ENCODE measurements at places on chromosomes 4 and X.

- no peaks in the 10 kb centered on the region for H3K4me1 ChIP-seq
- H3K4me3 ChIP-seq, result no peak overlapping the region
- no peak for DNase-seq
- no peaks in the 10 kb centered on the region for H3K27me3 ChIP-seq
Measured at GRCh38 chrX:68939868-68940267, 111.0 kb downstream of the EFNB1 start.

DNA sequence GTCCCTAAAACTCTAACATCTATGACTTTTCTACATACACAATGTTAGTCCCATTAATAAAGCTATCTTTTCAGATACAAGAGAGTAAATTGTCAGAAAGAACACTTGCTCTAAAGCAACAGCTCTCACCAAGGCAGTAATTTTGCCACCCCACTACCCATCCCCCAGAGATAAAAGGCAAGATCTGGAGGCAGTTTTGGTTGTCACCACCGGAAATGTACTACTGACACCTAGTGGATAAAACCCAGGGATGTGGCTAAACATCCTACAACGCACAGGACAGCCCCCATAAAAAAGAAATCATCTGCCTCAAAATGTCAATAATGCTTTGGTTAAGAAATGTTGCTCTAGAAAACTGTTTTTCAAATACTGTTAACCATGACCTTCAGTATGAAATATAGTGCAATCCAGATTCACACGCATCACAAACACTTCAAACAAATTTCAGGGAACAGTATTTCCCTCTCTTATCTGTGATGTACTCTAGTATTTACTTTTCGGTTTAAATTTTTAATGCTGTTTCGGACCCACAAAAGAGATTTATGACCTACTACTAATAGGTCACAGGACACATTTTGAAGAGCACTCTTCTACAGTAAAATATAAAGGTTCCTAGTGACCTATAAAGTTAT, 5.1 kb downstream of the FBXL5 start:
- H3K27me3 ChIP-seq, result no peaks in the 10 kb centered on the region
- H3K27ac ChIP-seq, result no peak overlapping the region
- peaks cover 19% of the 10 kb centered on the region for H3K4me1 ChIP-seq
- no peaks in the 10 kb centered on the region for H3K36me3 ChIP-seq
- no peak overlapping the region for H3K4me3 ChIP-seq

DNA sequence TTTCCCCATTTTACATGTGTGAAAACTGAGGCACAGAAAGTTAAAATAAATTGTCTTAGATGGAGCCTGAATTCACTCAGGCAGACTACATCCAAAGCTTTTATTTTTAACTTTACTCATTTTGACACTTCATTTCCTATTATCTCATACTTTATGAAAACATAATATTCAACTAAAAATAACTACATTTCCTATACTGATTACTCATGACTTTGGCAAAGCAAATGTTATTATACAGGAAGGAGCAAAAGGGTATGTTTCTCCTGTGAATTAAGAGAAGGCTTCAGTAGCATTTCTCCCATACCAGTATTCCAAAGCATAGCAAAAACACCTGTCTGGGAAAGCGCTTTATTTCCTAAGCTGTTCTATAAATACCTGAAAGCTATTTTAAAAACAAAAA, 178.6 kb downstream of the ADAMTS3 start:
- no peak overlapping the region for H3K27ac ChIP-seq
- H3K4me1 ChIP-seq, result no peaks in the 10 kb centered on the region
- no peak for DNase-seq
- H3K4me3 ChIP-seq, result no peak overlapping the region
- no peaks in the 10 kb centered on the region for H3K27me3 ChIP-seq

GRCh38 chrX:45954026-45954425, 591.2 kb downstream of the ZNF674 start:
- H3K4me1 ChIP-seq, result no peaks in the 10 kb centered on the region
- no peak overlapping the region for H3K4me3 ChIP-seq
- H3K27ac ChIP-seq, result no peak overlapping the region
- DNase-seq, result no peak

DNA sequence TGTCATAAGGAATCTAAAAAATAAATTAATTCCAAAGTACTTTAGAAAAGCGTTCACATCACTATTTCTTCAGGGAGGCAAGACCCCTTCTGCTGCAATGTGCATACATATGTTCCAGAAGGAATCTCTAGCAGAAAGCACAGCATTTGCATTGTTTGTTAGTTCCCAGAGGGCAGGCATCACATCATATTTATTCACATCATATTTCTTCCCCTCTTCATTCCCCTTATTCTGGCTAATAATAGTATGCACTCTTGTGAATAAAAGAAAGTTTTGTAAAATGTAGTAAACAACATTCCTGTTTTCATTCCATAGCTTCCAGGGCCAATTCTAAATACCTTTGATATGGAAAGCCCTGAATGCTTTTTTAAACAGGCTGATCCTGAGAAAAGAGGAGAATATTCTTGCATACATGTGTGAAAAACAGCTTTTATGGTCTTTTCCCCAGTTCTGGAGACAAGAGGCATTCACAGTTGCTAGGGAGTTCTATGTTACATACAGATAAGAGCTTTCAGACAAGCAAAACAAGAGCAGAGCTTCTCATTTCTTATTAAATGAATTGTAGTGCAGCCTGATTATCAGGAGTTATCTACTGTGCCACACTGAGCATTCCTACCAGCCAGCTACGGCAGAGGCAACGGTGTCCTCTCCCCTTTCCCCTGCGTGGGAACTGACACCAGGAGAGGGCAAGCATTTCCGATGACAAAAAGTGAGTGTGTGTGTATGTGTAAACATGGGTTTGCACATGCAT, 15.2 kb downstream of the GATB start:
- no peaks in the 10 kb centered on the region for H3K36me3 ChIP-seq
- peak overlapping the region; percentile 81 for H3K27ac ChIP-seq
- H3K27me3 ChIP-seq, result no peaks in the 10 kb centered on the region
- peaks cover 22% of the 10 kb centered on the region for H3K4me1 ChIP-seq

DNA sequence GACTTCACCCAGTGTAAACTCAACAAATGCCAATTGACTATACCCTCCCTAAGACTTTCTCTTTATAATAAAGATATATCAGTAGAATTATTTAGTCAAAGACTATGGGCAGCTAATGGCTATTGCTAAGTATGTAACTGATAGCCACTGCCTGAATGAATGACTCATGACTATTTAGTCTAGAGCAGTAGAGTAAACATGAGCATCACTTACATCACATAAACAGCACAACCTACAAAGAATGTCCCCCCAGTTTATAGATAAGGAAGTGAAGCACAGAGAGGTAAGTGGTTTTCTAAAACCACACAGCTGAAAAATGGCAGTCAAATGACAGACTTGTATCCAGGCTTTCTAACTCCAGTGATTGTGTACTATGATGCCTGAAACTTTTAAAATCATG, 507.0 kb downstream of the PPARGC1A start:
- no peaks in the 10 kb centered on the region for H3K4me1 ChIP-seq
- H3K4me3 ChIP-seq, result no peak overlapping the region
- no peaks in the 10 kb centered on the region for H3K36me3 ChIP-seq
- peak; percentile 40 for DNase-seq

DNA sequence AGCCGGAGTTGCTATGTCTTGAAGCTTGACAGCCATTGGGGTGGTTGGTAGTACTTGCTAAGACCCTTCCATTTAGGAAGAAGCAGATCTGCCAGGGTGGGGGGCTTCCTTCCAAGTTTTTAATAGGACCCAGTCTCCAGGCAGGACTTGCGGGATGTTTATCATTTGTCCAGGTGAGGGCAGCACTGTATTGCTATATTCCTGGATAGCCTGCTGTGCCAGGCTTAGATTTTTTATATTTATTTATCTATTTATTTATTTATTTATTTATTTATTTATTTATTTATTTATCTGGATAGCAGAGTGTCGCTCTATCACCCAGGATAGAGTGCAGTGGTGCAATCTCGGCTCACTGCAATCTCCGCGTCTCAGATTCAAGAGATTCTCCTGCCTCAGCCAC, 87.4 kb upstream of the CT45A1 start:
- no peak overlapping the region for H3K4me3 ChIP-seq
- H3K36me3 ChIP-seq, result no peaks in the 10 kb centered on the region
- no peak overlapping the region for H3K27ac ChIP-seq
- DNase-seq, result no peak

DNA sequence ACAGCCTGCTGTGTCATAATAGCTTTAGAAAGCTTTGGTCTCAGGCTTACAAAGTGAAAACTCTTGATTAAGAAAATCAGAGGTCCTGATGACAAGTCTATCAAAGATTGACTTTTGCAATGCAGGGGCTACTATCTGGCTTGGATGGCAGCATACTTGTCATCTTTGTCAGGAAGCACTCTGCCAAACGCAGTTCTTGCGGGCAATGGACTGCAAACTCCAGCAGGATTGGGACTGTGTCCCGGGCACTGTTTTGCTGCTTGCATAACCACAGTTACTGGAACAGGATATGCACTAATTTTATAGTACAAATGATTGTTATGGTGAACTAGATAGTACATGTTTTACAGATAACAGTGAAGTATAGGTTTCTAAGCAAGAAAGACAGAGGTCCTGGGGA, 185.6 kb downstream of the IQCM start:
- no peaks in the 10 kb centered on the region for H3K4me1 ChIP-seq
- H3K36me3 ChIP-seq, result no peaks in the 10 kb centered on the region
- DNase-seq, result no peak
- no peaks in the 10 kb centered on the region for H3K27me3 ChIP-seq

DNA sequence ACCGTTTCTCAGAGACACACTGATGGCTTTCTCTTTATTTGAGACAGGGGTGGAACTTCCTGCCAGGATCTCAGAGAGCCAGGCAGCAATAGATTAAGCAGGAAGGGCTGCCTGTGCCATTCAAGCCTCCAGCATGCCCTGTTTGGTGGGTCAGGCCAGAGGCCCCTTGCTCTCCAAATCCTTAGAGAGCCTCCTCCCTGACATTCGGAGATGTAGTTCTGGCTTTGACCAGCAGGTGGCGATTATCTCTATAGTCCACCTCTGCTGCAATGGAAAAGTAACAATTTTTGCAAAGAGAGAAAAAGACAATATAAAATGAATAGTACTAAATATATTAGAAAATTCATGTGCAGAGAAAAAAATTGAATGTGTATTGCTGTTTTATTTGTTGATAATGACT, 93.9 kb downstream of the NXF2B start:
- no peak overlapping the region for H3K27ac ChIP-seq
- peak; percentile 21 for DNase-seq
- no peak overlapping the region for H3K4me3 ChIP-seq
- H3K27me3 ChIP-seq, result no peaks in the 10 kb centered on the region
- H3K4me1 ChIP-seq, result no peaks in the 10 kb centered on the region
- no peaks in the 10 kb centered on the region for H3K36me3 ChIP-seq

DNA sequence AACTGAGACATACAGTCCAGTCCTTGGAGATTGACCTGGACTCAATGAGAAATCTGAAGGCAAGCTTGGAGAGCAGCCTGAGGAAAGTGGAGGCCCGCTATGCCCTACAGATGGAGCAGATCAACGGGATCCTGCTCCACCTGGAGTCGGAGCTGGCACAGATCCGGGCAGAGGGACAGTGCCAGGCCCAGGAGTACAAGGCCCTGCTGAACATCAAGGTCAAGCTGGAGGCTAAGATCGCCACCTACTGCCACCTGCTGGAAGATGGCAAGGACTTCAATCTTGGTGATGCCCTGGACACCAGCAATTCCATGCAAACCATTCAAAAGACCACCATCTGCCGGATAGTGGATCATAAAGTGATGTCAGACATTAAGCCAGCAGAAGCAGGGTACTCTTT, 20.4 kb upstream of the FRMPD3 start:
- peak; percentile 40 for DNase-seq
- no peaks in the 10 kb centered on the region for H3K4me1 ChIP-seq
- no peak overlapping the region for H3K4me3 ChIP-seq
- H3K27ac ChIP-seq, result no peak overlapping the region
- H3K27me3 ChIP-seq, result no peaks in the 10 kb centered on the region

DNA sequence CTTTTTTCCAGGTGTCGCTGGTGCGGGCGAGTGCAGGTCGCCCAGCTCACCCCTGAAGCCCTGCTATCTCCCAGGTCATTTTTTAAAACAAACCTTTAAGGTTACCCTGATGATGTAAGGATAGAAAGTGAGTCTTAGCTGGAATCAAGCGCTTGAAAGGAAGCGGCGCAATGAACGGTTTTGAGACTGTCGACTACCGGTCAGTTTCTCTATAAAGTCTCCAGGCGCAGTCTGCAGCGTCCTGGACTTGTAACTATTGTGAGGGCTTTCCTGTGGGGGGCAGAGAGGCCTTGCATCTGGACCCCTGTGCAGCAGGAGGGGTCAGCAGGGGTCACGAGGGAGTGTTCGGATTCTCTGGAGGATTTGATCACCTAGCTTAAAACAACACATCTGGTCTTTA, 1.6 kb downstream of the KIT start:
- H3K27me3 ChIP-seq, result no peaks in the 10 kb centered on the region
- H3K27ac ChIP-seq, result no peak overlapping the region
- H3K4me1 ChIP-seq, result no peaks in the 10 kb centered on the region

GRCh38 chrX:43474321-43474720, 181.8 kb upstream of the MAOA start:
- DNase-seq, result peak; percentile 1
- no peaks in the 10 kb centered on the region for H3K4me1 ChIP-seq
- no peaks in the 10 kb centered on the region for H3K27me3 ChIP-seq
- no peak overlapping the region for H3K4me3 ChIP-seq
- no peak overlapping the region for H3K27ac ChIP-seq

DNA sequence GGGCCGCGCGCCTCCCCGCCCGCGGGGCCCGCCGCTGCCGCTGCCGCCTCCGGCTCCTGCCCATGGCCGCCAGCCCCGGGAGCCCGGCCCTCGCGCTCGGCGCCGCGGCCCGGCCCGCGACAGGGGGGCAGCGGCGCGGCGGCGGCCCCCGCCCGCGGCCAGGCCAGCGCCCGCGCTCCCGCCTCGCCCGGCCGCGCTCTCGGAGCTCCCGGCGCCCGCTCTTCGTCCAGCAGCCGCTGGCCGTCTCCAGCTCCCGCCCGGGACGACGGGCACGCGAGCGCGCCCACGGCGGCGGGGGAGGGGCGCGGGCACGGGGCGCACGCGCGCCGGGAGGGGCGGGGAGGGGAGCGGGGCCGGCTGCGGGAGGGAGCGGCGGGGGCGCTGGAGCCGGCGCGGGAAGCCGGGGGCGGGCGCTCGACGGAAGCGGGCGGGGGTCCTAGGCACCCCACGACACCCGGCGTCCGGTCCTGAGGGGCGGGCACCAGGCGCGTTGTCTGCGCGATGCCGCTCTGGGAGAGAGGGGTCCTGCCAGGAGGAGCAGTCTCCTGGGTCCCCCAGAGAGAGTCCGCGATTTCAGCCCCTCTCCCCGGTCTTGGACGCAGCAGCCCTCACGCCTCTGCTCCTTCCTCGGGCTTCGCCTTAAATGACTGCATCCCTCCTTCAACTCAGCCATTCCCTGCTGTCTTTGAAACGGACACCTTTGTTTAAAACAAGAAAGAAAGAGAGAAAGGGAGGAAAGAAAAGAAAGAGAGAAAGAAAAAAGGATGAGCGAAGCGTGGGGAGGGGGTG, 490 bp upstream of the PDZD4 start:
- peaks cover 36% of the 10 kb centered on the region for H3K27me3 ChIP-seq
- no peak overlapping the region for H3K27ac ChIP-seq
- no peaks in the 10 kb centered on the region for H3K36me3 ChIP-seq
- DNase-seq, result no peak

- H3K4me1 ChIP-seq, result no peaks in the 10 kb centered on the region
- H3K27ac ChIP-seq, result no peak overlapping the region
- H3K4me3 ChIP-seq, result no peak overlapping the region
- DNase-seq, result no peak
- H3K36me3 ChIP-seq, result no peaks in the 10 kb centered on the region
Measured at GRCh38 chrX:71994601-71995000, 84.0 kb downstream of the NHSL2 start.
